B cell (primary cell): ENCODE measurements at places on chromosomes 7 and 10. TPM values are rescaled to one million over a fixed set of nuclear protein-coding genes. Genes with fewer than 3 reads are reported as not detected.
A peak's percentile ranks its signal among the peaks of the same experiment; 100 is the strongest.

Gene CAMK2B
- 0.41 TPM in 1 of 2 replicates, not detected in the other for total RNA-seq

Gene DGKI
- total RNA-seq = not detected in 2 replicates

Gene ZWINT
- 0.83 and 1.1 TPM in 2 replicates for total RNA-seq

Gene DENND11
- 79.5 and 85.9 TPM in 2 replicates for total RNA-seq

Gene DIP2C
- total RNA-seq = 1.5 and 1.9 TPM in 2 replicates

Gene PURB
- total RNA-seq = 28.6 and 29.1 TPM in 2 replicates

Gene CXCL12
- total RNA-seq = not detected in 2 replicates

DNA sequence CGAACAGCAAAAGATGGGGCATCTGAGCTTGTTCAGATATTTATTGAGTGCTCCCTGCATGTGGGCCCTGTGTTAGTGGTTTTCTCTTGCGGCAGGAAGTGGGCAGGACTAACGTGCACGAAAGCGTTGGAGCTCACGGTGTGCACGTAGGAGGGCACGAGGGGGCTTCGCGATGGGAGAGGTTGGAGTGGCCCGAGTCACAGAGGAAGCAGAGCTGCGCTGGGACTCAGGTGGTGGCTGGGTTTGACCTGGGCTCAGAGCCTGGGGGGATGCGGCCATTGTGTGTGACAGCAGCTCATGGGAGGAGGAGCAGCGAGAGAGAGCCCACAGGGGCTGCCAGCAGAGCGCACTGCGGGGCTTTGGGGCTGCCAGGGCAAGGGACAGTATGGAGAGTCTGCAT is 7.7 kb downstream of the ZSCAN25 start:
- H3K27ac ChIP-seq = no peak overlapping the region
- H3K4me3 ChIP-seq = no peak overlapping the region
- H3K27me3 ChIP-seq = no peaks in the 10 kb centered on the region
- peaks cover 3% of the 10 kb centered on the region for H3K36me3 ChIP-seq
- H3K4me1 ChIP-seq = no peaks in the 10 kb centered on the region

DNA sequence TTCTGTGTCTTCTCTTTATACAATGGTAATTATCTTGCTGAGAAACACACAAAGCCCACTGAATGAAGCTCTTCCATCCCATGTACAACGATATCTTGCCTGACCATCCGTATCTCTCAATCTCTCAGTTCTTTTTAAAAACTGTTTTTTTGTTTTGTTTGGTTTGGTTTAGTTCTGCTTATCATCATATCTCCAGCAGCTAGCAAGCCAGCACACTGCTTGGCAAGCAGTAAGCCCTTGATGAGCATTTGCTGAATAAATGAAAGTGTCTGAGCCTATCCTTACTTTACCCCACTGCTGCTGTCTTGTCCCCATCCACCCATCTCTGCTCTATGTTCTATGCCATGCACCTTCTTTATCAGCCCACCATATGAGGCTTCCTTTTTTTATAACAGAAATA is 34.2 kb downstream of the ITGB1 start:
- H3K27me3 ChIP-seq = no peaks in the 10 kb centered on the region
- no peak for DNase-seq
- H3K27ac ChIP-seq = no peak overlapping the region
- no peaks in the 10 kb centered on the region for H3K4me1 ChIP-seq
- H3K36me3 ChIP-seq = peaks cover 85% of the 10 kb centered on the region

DNA sequence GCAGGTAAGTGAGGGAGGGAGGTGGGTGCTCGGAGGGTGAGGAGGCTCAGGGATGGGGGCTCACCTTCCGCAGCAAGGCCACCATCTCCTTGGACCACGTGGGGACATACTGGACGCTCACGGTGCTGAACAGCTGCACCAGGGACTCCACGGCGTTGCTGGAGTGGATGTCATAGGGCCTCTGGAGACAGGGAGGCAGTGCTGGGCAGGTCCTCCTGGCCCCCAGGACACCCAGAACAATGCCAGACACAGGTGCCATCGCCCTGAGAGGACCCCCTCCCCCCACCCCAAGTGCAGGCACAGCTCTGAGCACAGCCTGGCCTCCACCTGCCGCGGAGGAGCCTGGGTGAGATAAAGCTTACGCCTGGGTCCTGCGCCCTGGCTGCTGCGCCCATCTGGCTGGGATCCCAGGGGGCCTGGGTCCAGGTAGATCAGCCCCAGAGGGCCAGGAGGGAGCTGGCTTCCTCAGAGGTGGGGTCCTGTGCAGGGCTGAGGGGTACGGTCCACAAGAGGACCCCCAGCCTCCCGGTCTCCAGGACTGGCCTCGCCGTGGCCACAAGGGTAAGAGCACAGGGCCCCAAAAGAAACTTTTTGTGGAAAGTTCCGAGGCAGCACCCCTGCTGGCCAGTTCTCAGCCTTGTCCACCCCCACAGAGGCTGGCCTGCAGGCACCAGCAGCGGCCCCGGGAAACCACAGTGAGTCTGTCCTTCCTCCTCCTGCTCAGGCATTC is 37.8 kb downstream of the DPYSL4 start:
- H3K27ac ChIP-seq = no peak overlapping the region
- no peak for DNase-seq
- no peaks in the 10 kb centered on the region for H3K27me3 ChIP-seq
- H3K4me3 ChIP-seq = no peak overlapping the region
- H3K4me1 ChIP-seq = peaks cover 10% of the 10 kb centered on the region
- no peaks in the 10 kb centered on the region for H3K36me3 ChIP-seq

DNA sequence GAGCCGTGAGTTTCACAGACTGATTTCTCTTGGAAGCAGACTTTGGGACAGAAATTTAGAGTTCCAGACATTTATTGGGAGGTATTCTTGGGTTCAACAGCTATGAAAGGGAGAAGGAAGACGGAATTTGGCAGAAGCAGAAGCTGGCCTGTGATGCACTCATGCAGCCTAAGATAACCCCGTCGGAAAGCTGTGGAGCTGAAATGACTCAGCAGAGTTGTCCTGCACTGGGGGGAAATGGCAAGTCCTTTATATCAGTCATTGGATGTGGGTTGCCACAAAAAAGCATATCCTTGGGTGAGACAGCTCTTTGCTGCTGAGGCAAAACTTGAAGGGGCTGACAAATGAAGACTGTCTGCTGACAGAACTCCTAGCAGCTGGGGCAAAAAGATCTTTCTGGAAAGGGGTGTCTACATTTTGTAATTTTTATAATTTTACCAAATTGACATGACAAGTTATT is 11.5 kb upstream of the MICU1 start:
- no peak overlapping the region for H3K27ac ChIP-seq
- DNase-seq = no peak
- no peaks in the 10 kb centered on the region for H3K4me1 ChIP-seq
- H3K4me3 ChIP-seq = no peak overlapping the region

GRCh38 chr7:148487912-148488311 is 102.7 kb upstream of the C7orf33 start:
- no peaks in the 10 kb centered on the region for H3K27me3 ChIP-seq
- no peak overlapping the region for H3K27ac ChIP-seq
- no peak for DNase-seq
- no peak overlapping the region for H3K4me3 ChIP-seq
- H3K4me1 ChIP-seq = no peaks in the 10 kb centered on the region
- no peaks in the 10 kb centered on the region for H3K36me3 ChIP-seq

DNA sequence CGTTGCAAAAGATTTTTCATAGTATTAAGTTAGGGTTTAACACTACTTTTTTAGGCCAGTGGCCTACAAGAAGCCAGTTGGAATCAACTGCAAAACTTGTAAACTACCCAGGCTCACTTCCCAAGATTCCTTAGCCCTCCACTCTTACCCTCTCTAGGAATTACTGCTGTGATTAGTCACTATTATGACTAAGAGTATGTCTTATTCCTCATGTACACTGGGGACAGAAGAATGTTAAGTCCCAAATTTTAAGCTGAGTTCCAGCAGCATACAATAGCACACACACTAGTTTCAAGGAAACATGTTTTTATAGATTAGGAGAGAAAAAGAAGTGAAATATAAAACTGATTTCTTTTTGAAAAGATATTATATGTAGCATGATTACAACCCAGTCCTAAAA is 42.8 kb downstream of the FBXL13 start:
- no peaks in the 10 kb centered on the region for H3K4me1 ChIP-seq
- H3K27ac ChIP-seq = no peak overlapping the region
- DNase-seq = no peak
- H3K27me3 ChIP-seq = no peaks in the 10 kb centered on the region

GRCh38 chr10:80253266-80253962 is 36.0 kb downstream of the MAT1A start:
- no peaks in the 10 kb centered on the region for H3K4me1 ChIP-seq
- H3K4me3 ChIP-seq = no peak overlapping the region
- no peaks in the 10 kb centered on the region for H3K27me3 ChIP-seq
- DNase-seq = no peak

GRCh38 chr10:60524541-60524940 is 134.9 kb upstream of the ANK3 start:
- no peaks in the 10 kb centered on the region for H3K4me1 ChIP-seq
- H3K27me3 ChIP-seq = no peaks in the 10 kb centered on the region
- no peak for DNase-seq
- H3K4me3 ChIP-seq = no peak overlapping the region
- no peaks in the 10 kb centered on the region for H3K36me3 ChIP-seq

DNA sequence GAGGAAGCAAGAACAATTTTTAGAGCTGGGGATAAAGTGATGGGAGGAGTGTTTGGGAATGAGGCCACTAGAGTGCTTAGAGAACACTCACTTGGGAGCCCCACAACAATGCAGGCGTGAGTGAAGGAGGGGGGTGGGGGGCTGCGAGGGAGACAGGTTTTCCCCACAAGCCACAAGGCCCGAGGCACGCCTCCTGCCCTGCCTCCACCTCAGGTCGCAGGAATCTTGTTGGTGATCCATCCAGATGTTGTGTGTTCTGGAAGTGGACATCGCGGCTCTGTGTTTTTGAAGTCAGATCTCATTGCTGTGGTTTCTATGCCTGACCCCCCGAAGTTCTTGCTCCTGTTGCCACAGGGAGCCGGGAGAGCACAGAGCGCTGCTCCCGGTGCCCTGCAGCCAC is 178.0 kb upstream of the BMPER start:
- H3K27me3 ChIP-seq = no peaks in the 10 kb centered on the region
- no peaks in the 10 kb centered on the region for H3K36me3 ChIP-seq
- no peaks in the 10 kb centered on the region for H3K4me1 ChIP-seq
- DNase-seq = no peak

GRCh38 chr7:147013825-147014224 is 897.2 kb downstream of the CNTNAP2 start:
- no peak overlapping the region for H3K27ac ChIP-seq
- DNase-seq = no peak
- H3K4me3 ChIP-seq = no peak overlapping the region
- H3K36me3 ChIP-seq = no peaks in the 10 kb centered on the region
- no peaks in the 10 kb centered on the region for H3K4me1 ChIP-seq

DNA sequence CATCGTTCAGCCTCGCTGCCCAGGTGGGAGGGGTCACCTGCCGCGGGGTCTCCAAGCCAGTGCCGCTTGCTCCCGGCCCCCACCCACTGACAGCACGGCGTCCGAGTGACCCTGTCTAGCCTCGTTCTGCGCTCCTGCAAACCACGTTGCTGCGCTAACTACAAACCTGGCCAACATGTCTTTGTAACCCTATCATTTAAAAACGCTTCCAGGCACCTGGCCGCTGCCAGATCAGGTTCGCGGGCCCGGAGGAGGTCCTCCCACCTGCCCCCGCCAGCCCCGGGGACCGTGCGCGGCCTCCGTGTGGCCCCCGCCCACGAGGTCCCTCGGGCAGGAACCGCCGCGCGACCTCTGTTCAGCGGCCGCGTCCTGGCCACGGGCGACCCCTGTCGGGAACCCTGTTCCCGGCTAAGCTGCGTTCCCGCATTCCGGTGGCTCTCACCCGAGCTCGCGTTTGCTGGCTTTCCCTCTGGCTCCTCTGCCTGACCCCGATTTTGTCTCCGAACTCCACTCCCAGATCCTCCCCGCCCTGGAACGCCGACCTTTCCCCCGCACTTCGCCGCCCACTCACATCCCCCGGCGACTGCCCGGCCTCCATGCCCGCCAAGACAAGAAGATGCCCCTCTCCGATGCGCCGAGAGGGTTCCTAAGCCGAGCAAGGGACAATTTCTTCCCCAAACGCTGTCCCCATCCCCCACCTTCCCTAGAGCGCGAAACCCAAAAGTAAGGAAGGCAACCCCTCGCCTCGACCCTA is 2.4 kb downstream of the SFMBT2 start:
- no peaks in the 10 kb centered on the region for H3K36me3 ChIP-seq
- H3K27me3 ChIP-seq = no peaks in the 10 kb centered on the region
- peaks cover 20% of the 10 kb centered on the region for H3K4me1 ChIP-seq
- no peak overlapping the region for H3K27ac ChIP-seq
- H3K4me3 ChIP-seq = peak overlapping the region; percentile 74

- peaks cover 16% of the 10 kb centered on the region for H3K4me1 ChIP-seq
- no peaks in the 10 kb centered on the region for H3K36me3 ChIP-seq
- DNase-seq = peak; percentile 29
- no peak overlapping the region for H3K27ac ChIP-seq
Observed at GRCh38 chr7:47255007-47255406, 326.9 kb downstream of the TNS3 start.
